RWPE2 (cell line): ENCODE measurements at places on chromosomes 7 and 10.

GRCh38 chr7:135645296-135645904 is 16.9 kb upstream of the STMP1 start:
- no peak for DNase-seq

- DNase-seq = no peak
Measured at GRCh38 chr10:78892338-78893176, 176.2 kb upstream of the ZMIZ1 start.

DNA sequence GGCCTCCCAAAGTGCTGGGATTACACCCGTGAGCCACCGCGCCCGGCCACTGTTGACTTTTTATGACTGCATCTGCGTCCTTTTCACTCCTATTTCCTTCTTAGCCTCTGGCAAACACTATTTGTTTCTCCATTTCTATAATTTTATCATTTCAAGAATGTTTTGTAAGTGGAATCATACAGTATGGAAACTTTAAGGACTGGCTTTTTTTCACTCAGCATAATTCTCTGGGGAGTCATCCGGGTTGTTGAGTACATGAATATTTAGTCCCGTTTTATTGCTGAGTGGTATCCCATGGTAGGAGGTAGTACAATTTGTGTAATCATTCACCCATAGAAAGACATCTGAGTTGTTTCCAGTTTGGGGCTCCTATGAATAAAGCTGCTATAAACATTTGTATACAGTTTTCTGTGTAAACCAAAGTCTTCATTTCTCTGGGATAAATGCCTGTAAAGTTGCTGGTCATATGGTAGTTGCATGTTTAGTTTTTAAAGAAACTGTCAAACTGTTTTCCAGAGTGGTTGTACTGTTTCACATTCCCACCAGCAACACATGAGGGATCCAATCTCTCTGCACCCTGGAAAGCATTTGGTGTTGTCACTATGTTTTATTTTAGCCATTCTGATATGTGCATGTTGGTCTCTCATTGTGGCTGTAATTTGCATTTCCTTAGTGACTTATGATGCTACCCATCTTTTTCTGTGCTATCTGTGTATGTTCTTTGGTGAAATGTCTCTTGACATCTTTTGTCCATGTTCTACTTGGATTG is 139.6 kb upstream of the EEPD1 start:
- DNase-seq = no peak

DNA sequence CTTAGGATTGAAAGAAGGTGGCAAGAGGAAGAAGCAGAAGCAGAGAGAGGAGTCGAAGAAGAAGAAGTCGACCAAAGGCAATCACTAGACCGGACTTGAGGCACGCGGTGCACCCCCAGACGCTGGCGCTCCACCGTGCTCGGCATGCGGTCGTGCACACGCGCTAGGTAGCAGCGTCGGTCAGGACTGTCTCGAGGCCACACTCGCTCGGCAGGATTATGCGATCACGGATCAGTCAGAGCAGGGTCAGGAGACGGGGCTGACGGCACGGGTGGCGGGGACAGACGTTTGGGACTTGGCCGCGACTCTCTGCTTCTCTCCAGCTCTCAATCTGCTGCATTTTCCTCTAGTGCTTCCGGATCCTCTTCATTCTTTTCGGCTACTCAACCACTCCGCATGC is 79.2 kb downstream of the DNAJB6 start:
- DNase-seq = no peak
